Fibroblast of skin of scalp (primary cell): ENCODE measurements at places on chromosomes 12 and 14.
A peak's percentile ranks its signal among the peaks of the same experiment; 100 is the strongest.

DNA sequence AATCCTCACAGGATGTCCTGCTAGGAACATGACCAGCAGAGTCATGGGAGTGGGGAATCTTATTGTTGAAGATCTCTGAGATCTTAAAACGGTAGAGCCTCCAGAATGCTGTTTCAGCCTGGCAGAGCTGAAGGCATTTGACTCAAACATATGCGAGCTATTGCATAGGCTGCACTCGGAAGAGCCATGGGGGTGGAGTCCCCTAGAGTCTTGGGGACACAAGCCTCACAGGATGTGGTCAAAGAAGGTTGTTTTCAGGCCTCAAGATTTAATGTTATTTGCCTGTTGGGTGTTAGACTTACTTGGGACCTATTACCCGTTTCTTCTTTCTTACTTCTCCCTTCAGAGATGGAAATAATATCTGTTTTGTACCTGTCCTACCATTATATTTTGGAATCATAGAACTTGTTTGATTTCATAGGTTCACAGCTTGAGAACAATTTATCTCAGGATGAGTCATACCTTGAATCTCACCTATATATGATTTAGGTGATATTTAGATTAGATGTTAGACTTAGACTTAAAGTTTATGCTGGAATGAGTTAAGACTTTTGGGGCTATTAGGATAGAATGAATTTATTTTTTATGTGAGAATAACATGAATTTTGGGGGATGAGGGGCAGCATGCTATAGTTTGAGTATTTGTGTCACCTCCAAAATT is 172.2 kb upstream of the ATP2B1 start:
- DNase-seq = no peak

DNA sequence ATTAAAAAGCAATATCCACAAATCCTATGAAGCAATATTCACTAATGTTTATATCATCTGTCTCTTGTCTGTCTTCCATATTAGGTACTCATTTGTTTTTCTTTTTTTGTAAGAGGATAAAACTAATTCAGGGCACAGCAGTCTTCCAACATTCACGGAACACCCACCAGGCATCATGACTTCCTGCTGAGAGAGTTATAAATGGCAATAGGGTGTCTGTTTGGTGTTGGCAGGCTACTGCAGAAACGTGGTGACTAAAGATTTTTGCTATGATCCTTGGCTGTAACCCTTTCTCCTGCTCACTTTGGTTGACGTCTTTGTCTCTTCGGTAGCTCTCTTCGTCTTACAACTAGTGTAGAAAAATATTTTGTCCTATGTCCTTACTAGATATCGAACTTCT is 860.6 kb upstream of the MGAT4C start:
- peak; percentile 12 for DNase-seq

DNA sequence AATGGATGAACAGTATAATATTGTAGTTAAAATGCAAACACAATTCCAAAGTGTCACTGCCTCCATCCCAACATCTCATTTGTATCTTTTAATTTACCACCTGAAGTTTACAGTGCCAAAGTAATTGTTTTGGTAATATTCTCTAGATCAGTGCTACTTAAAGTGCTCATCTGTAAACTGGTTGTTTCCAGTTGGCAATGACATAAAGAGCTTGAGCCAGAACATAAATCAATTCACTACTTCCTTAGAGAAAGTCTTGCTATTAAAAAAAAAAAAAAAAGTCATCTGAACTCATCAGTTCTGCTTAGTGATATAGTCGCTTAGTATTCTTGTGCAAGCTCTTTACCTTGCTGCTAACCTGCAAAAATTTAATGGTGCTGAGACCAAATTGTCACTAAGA is 16.4 kb downstream of the PLCZ1 start:
- DNase-seq = no peak

DNA sequence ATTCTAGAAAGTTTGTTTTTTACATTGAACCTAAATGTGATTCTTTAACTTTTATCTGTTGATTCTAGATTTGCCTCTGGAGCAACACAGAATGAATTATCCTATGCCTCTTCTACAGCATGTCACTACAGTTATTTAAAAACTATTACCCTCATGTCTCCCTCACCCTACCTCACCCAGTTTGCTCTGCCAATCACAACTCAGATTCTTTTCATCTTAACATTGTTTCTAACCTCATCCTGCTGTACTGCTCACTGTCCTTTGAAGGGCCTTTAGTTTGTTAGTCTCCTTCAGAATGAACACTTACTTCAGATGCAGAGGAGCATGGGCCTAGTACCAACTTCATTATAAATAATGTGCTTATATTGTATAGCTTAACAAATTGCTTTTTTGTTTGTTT is 21.5 kb downstream of the YLPM1 start:
- DNase-seq = no peak

DNA sequence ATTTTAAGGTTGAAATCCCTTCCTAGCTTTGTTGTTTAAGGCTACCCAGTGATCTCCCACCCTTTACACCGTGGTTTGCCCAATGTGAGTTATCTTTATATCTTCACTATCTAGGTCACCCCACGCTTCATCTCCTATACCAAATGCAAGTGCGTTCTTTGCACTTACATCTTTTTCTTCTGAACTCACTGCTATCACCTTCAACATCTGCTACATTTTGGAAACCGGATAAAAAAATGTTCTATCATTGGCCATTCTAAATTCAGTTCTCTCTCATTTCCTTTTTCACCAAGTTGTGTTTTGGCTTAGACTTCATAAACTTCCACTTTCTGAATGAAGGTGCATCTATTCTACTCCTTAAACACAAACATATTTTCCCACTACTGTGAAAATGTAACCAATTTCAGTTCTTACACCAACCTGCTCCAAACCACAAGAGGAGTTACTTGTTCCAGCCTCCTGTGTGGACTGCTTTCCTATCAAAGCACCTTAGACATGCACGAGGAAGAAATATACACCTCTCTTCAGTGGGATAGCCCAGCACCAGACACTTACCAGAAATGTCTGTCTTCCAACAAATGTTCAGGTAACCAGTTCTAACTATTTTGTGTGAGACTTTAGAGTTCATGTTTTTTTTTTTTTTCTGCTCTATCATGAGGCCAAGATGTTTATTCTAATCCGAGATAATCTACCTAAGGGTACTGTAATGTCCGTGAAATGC is 21.9 kb downstream of the CLEC9A start:
- no peak for DNase-seq

- peak; percentile 4 for DNase-seq
Observed at GRCh38 chr14:45377166-45377565, 124.2 kb upstream of the MIS18BP1 start.

GRCh38 chr14:90871605-90872233 is 55.5 kb upstream of the TTC7B start:
- no peak for DNase-seq

DNA sequence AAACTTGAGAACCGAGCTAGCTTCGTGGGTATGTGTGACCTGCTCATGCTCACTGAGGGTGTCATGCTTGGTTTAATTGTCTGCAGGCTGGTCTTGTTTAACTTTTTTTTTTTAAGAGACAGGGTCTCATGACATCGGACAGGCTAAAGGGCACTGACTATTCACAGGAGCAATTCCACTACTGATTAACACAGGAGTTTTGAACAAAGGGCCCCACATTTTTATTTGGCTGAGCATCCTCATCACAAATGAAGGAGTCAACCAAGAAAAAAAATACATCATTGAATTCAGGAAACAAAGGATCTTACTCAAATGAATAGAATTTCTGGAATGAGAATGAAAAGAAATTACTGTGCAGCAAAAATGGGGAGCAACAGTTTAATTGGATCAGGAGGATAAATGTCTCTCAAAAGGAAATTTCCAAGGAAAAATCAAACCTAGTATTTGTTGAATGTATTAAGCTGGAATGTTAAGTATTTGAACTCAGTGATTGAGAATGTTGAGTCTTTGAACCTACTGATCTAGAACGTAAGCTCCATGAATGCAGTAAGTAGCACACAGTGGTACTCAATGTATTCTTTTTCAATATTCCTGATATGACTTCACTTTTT is 20.8 kb upstream of the PYROXD1 start:
- DNase-seq = peak; percentile 50

- DNase-seq = peak; percentile 12
Observed at GRCh38 chr14:99378782-99379214, 101.9 kb downstream of the SETD3 start.

DNA sequence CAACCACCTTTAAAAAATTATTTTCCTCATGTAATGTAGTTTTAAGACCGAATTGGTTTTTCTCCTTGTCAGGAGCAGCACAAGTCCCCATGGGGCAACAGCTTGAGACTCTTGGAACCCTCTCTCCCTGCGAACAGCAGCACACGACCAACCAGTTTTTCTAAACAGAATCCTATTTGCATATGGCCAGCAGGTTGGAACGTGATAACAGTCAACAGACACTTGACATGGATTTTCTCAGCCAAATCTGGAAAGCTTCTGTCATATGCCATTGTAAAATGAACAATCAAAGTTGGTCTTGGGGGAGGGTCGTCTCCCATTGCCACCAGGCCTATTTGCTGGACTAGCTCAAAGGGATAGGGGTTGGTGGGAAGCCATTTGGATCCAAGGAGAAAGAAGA is 1915.0 kb upstream of the FLRT2 start:
- DNase-seq = no peak

DNA sequence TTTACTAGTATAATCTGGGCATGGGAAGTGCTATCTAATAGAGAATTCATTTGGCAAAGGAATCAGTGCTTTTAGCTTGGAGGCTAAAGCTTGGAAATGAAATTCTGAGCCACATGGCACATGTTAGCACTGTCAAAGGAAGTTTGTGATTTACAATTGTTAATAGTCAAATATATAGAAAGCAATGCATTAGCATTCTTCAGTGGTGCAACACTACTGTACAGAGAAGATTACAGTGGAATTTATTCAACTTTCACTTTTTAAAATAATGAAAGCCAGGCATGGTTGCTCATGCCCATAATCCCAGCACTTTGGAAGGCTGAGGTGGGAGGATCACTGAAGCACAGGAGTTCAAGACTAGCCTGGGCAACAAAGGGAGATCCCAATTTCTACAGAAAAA is 45.9 kb downstream of the PAX9 start:
- no peak for DNase-seq

DNA sequence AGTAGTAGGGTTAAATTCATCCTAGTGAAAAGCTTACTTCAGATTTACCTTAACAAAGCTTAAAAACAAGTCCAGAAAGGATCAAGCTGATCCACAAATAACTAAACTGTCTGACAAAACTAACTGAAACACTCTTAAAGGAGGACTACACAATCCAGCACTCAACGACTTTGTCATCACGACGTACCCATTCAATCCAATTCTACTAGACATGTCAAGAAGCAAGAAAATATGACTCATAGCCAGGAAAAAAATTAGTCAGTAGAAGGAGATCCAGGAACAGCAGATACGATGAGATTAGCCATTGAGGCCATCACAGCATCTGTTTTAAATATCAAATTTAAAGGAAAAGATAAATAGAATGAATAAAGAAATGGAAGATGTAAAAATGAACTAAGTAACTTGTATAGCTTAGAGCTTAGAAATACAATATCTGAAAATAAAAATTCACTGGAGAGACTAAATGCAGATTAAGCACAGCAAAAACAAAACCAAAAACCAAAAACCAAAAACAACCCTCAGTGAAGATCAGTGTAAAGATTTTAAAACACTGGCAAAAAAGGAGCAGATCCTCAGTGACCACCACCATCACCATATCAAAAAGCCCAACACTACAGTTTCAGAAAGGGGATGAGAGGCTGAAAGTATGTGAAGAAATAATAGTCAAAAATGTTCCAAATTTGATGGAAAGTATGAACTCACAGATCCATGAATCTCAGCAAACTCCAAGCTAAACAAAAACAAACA is 95.0 kb upstream of the CCND2 start:
- no peak for DNase-seq

DNA sequence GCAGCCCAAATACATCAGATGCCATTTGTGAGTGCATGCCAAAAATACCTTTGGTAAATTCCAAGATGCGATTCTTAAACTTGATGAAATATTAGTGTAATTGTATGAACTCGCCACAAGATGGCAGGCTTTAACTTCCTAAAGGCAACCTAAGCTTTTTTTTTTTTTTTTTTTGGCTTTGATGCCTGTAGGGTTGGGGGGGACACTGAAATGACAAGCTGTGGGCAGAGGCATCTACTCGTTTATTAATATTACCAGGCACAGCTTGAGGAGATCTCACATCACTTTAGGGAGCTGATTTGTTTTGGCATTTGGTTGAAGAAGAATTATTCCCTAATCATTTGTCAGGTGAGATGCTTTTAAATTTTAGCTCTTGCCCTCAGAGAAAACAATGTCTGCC is 126.7 kb upstream of the CCDC196 start:
- DNase-seq = peak; percentile 63

GRCh38 chr14:45251912-45252311 is 1.1 kb downstream of the MIS18BP1 start:
- no peak for DNase-seq

DNA sequence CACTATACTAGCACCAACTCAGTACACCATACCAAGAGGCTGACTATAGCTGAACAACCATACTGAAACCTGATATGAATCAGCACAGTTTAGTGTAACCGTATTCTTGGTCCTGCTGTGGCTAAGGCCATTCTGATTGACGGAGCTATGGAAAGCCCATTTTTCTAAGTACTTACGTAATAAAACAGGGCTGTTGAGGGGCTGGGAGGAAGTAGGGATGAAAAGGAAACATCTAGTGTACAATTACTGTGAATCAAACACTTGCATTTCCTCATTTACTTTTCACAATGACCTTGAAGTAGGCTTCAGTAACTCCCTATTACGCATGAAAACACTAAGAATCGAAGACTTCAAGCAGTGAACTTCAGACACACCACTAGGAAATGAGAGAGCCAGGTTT is 198.2 kb downstream of the BTG1 start:
- no peak for DNase-seq

GRCh38 chr14:58755031-58755925 is 117.5 kb downstream of the DACT1 start:
- no peak for DNase-seq

- peak; percentile 35 for DNase-seq
Observed at GRCh38 chr12:31234955-31235867, 90.7 kb downstream of the SINHCAF start.

DNA sequence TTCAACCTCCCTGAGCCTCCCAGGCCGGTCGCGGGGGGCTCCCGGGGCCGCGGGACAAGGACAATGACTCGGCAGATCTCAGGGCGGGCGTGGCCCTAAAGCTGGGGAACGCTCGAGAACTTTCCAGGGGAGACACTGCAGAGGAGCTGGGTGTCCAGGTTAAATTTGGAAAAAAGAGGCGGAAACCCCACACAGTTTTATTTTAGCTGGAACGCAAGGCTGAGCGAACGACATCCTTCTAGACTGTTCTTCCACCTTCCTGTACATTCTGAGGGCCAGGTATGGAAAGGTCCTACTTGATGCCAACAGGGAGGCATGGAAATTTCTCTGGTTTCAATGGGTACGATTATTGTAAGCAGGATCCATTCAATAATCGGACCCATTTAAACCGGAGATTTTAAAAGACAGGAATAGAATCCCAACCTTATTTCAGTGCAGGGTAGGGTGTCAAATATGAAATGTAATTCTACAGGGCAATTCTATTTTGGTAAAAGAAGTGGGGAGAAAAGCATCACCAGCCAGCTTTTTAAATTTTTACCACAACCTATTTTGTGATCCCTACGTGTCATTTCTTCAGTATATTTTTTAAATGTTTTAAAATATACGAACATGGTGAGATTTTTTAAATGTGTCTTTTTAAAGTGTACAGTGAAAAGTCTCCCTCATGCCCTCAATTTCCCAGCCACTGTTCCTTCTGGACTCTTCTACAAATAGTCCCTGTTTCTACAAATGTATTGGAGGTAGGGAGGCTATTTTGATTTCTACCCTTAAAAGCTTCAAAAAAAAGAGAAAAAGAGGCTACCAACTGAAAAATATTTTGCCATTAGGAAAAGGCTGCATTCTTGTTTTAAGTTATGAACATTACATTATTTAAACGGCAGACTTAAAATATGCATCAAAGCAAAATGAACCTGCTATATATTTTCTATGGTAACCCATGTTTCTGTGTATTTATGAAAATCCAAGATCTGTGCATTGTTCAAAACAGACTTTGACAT is 1.1 kb upstream of the UBC start:
- peak; percentile 58 for DNase-seq
